Uterus (tissue), 4 donors: ENCODE measurements at places on chromosomes 4 and X. TPM values are rescaled to one million over a fixed set of nuclear protein-coding genes. Genes with fewer than 3 reads are reported as not detected.

Gene MAGEE1
- 4.6 TPM for total RNA-seq

Gene ZFX
- total RNA-seq: 102 TPM

Gene ARR3
- total RNA-seq: not detected

GRCh38 chrX:129783291-129783713 is 3.6 kb downstream of the SASH3 start:
- H3K4me3 ChIP-seq: no peak overlapping the region
- H3K4me1 ChIP-seq: no peaks in the 10 kb centered on the region
- DNase-seq: no peak
- no peaks in the 10 kb centered on the region for H3K36me3 ChIP-seq

DNA sequence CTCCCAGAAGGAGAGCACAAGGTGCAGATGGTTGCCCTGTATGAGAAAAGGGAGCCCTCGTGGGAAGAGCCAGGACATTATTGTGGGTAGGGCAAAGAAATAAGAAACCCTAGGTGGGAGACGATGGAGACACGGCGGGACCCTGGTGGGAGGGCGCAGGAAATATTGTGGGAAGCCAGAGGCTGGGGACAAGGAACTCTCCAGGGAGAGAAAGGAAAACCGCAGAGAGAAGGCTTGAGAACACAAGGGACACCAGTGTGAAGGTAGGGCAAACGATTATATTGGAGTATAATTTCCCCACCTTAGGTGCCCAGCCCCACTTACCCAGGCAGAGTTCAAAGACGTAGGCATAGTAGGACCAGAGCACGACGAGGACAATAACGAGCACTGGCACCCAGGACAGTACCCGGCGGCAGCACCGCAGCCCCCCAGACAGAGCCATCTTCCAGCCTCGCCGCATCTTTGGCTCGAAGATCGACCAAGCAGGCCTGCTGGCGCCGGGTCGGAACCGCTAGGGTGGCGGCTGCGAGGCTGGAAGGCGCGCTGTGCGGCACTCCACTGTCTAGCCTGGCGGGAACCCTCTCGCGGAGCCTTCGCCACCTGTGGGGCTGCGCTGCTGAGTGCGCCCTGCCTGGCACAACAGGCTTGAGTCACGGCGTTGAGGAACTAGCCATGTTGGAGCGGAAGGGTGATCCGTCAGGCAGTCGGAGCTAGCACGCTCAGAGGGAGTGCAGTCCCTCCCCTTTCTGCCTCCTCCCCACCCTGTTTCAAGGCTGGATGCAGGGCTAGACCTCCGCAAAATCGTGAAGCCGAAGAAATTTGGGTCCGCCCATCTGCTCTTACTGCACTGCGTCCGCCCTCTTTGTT is at the start of gene ZDHHC15:
Gene ZDHHC15, minus strand, starts transcription at position 473 of the 867 bp plus-strand sequence. Its CDS starts 13 bp downstream, at position 460.
- H3K27ac ChIP-seq: peak within 1 kb of the TSS; percentile 79
- DNase-seq: peak; percentile 53
- H3K4me3 ChIP-seq: peak within 1 kb of the TSS; percentile 50
- no peaks in the 10 kb centered on the region for H3K36me3 ChIP-seq
- no peaks in the 10 kb centered on the region for H3K4me1 ChIP-seq
- no peaks in the 10 kb centered on the region for H3K27me3 ChIP-seq

Gene SRPX
- 91.2 TPM for total RNA-seq

DNA sequence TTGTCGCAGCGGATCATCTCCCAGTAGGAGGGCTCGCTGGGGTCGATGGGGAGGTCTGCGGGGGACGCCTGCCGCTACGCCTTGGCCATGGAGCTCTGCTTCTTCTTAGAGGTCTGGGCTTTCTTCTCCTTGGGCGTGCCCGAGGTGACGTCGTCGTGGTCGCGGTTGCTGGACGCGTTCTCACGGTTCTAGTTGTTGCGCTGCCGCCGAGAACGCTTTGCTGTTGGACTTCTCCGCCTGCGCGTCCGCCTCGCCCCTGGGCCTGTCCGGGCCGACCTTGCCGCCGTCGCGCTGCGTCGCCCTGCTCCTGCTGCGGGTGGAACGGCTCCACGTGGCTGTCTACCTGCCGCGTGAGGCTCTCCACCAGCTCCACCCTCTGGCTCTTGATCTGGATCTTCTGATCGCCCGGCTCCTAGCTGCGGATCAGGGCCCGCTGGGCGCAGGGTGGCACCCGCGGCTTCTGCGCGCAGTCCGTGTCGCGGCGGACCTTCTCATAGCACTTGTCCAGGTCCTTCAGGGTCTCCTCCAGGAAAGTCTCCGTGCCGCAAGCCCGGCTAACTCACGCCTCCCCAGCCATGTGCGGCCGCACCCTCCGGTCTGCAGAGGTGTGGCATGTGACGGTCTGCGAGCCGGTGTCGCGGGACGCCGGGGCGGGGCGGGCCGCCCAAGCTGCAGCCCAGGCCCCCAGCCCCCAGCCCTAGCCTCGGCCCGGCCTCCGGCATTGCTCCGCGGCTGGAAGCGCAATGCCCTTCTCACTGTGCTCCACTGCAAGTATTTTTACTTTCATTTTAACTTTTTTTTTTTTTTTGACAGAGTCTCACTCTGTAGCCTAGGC is 40.5 kb upstream of the OGT start:
- H3K27me3 ChIP-seq: no peaks in the 10 kb centered on the region
- H3K36me3 ChIP-seq: no peaks in the 10 kb centered on the region
- H3K4me1 ChIP-seq: no peaks in the 10 kb centered on the region
- DNase-seq: peak; percentile 37
- peak overlapping the region; percentile 47 for H3K4me3 ChIP-seq

- H3K27me3 ChIP-seq: no peaks in the 10 kb centered on the region
- no peak for DNase-seq
- no peaks in the 10 kb centered on the region for H3K36me3 ChIP-seq
- no peak overlapping the region for H3K4me3 ChIP-seq
- no peaks in the 10 kb centered on the region for H3K4me1 ChIP-seq
- no peak overlapping the region for H3K27ac ChIP-seq
These were observed 324.1 kb upstream of the FAM47C start for GRCh38 chrX:36684053-36684452.

DNA sequence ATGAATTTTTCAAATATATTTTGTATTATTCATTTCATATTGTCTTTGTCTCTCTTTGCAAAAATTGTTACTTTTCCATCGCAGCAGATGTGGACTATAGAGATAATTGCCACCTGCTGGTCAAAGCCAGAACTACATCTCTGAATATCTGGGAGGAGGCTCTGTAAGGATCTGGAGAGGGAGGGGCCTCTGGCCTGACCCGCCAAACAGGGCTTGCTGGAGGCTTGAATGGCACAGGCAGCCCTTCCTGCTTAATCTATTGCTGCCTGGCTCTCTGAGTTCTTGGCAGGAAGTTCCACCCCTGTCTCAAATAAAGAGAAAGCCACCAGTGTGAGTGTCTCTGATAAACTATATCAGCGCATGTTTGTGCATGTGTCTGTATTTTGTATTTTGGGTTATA is 132.4 kb downstream of the ZMAT1 start:
- H3K27me3 ChIP-seq: no peaks in the 10 kb centered on the region
- H3K27ac ChIP-seq: no peak overlapping the region
- DNase-seq: peak; percentile 87
- no peak overlapping the region for H3K4me3 ChIP-seq
- H3K36me3 ChIP-seq: no peaks in the 10 kb centered on the region

GRCh38 chr4:53653484-53654053 is 62.3 kb upstream of the LNX1 start:
- H3K27me3 ChIP-seq: no peaks in the 10 kb centered on the region
- H3K4me1 ChIP-seq: peaks cover 6% of the 10 kb centered on the region
- no peak for DNase-seq
- H3K4me3 ChIP-seq: no peak overlapping the region
- H3K27ac ChIP-seq: peak overlapping the region; percentile 79

DNA sequence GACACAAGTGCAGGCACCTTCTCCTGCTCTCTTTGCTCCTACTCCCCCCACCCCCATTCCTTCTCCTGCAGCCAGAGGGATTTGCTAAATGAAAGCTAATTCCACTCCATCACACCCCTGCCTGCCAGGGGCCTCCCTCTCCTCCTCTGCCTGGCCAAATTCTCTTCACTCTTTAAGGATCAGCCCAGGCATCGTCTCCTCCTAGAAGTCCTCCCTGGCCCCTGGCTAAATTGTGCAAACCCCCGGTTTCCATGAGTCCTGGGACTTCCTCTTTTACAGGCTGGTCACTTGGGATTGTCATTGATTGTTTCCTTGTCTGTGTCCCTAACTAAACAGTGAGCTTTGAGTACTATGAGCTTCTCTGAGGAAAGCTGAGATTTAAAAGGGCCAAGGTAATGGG is 8.7 kb upstream of the ABLIM2 start:
- H3K4me1 ChIP-seq: no peaks in the 10 kb centered on the region
- H3K27me3 ChIP-seq: no peaks in the 10 kb centered on the region
- H3K4me3 ChIP-seq: no peak overlapping the region
- H3K27ac ChIP-seq: no peak overlapping the region
- no peaks in the 10 kb centered on the region for H3K36me3 ChIP-seq
- DNase-seq: no peak

DNA sequence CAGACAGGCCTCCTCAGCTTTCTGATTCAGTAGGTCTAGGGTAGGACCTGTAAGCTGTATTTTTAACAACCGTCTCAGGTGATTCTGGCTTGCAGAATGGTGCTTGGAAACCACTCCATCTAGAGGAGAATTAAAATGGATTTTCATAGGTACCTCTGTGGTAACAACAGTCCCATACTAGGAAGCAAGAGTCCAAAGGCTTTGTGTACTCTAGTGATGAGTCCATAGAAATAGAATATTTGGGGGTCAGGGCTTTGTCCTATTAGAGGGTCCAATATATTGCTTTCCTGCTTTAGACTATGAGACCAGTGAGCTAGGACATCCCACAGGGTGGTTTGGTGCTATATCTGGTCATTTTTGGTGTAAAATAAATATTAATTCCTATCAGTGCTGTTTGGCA is 242.0 kb downstream of the SCFD2 start:
- H3K4me3 ChIP-seq: no peak overlapping the region
- no peak for DNase-seq
- no peak overlapping the region for H3K27ac ChIP-seq
- no peaks in the 10 kb centered on the region for H3K27me3 ChIP-seq
- H3K36me3 ChIP-seq: no peaks in the 10 kb centered on the region

DNA sequence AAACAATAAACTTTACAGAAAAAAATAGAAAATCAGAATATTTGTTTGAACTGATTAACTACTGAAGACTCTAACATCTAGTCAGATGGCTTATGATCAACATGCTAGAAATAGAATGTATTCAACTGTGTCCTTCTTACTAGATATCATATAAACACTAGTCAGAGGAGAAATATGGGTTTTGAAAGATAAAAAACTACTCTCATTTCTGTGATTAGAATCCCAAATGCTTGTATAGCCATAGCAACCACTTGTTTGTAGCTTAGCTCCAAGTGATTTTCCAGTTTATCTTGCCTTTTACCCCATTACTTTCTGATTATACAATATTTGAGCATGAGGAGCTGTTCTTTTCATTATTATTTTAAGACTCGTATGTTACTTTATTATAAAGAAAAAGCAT is 31.2 kb downstream of the USP38 start:
- H3K4me1 ChIP-seq: no peaks in the 10 kb centered on the region
- H3K4me3 ChIP-seq: no peak overlapping the region
- no peaks in the 10 kb centered on the region for H3K36me3 ChIP-seq
- no peak for DNase-seq
- no peak overlapping the region for H3K27ac ChIP-seq

Gene CCDC110
- 0.29 TPM for total RNA-seq

- no peak for DNase-seq
- no peaks in the 10 kb centered on the region for H3K36me3 ChIP-seq
- no peak overlapping the region for H3K4me3 ChIP-seq
- H3K27me3 ChIP-seq: no peaks in the 10 kb centered on the region
- no peak overlapping the region for H3K27ac ChIP-seq
These were observed 556.3 kb downstream of the PPARGC1A start for GRCh38 chr4:23333556-23333945.

DNA sequence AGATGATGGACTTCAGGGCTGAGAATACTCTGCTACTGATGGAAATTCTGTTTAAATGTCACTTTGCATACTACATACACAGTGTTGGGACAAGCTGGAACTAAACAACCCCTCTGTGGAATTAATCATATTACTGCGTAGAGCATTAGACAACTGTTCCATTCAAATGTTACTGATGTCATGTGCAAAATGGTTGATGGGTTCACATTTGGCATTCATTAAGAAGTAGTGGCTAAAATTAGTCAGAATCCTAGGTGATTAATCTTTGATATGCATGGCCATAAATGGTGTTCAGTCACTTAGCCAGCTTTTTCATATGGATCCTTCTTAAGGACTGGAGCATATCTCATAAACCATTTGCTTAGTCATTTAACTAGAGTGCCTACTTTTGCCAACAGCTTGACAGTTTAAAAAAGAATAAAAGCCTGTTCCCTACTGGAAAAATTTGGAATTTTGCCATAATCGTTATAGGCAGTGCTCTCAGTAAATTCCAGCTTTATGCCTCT is 105.2 kb downstream of the RNF150 start:
- no peaks in the 10 kb centered on the region for H3K36me3 ChIP-seq
- DNase-seq: no peak
- H3K4me1 ChIP-seq: peaks cover 6% of the 10 kb centered on the region
- no peaks in the 10 kb centered on the region for H3K27me3 ChIP-seq
- H3K4me3 ChIP-seq: no peak overlapping the region

- no peaks in the 10 kb centered on the region for H3K4me1 ChIP-seq
- no peaks in the 10 kb centered on the region for H3K36me3 ChIP-seq
- DNase-seq: no peak
- no peaks in the 10 kb centered on the region for H3K27me3 ChIP-seq
- no peak overlapping the region for H3K27ac ChIP-seq
These were observed 98.7 kb upstream of the KLHL13 start for GRCh38 chrX:118215346-118215745.

- peak overlapping the region; percentile 58 for H3K27ac ChIP-seq
- H3K4me1 ChIP-seq: no peaks in the 10 kb centered on the region
- no peaks in the 10 kb centered on the region for H3K36me3 ChIP-seq
- H3K27me3 ChIP-seq: no peaks in the 10 kb centered on the region
- no peak overlapping the region for H3K4me3 ChIP-seq
These were observed 18.8 kb upstream of the TMSB4X start for GRCh38 chrX:12955882-12956703.

Gene MAGEB2
- total RNA-seq: not detected

DNA sequence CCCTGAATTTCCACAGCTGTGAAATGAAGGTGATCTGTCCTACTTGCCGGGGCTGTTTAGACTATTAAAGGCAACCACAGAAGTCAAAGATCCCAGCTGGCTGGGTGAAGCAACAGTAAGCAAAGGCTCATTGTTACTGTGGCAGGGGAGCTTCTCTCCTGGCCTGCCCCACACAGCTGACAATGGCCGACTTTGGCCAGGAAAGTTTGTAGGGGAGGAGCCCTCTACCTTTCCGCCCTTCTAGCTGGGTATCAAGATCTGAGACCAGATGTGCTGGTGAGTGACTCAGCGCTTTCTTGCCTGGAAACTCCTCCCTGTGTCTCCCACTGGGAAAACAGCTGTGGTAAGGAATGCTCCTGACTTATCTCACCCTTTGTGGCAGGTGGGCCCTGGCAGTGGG is 21.1 kb downstream of the RASSF6 start:
- H3K4me3 ChIP-seq: no peak overlapping the region
- H3K4me1 ChIP-seq: no peaks in the 10 kb centered on the region
- no peaks in the 10 kb centered on the region for H3K27me3 ChIP-seq
- H3K27ac ChIP-seq: no peak overlapping the region

- no peaks in the 10 kb centered on the region for H3K4me1 ChIP-seq
- H3K4me3 ChIP-seq: no peak overlapping the region
- no peaks in the 10 kb centered on the region for H3K36me3 ChIP-seq
- DNase-seq: no peak
- H3K27me3 ChIP-seq: no peaks in the 10 kb centered on the region
- H3K27ac ChIP-seq: no peak overlapping the region
These were observed 44.7 kb upstream of the TMEM154 start for GRCh38 chr4:152724494-152724893.
